M059J (cell line): ENCODE measurements at places on chromosomes 13 and 19.
A peak's percentile ranks its signal among the peaks of the same experiment; 100 is the strongest.

DNA sequence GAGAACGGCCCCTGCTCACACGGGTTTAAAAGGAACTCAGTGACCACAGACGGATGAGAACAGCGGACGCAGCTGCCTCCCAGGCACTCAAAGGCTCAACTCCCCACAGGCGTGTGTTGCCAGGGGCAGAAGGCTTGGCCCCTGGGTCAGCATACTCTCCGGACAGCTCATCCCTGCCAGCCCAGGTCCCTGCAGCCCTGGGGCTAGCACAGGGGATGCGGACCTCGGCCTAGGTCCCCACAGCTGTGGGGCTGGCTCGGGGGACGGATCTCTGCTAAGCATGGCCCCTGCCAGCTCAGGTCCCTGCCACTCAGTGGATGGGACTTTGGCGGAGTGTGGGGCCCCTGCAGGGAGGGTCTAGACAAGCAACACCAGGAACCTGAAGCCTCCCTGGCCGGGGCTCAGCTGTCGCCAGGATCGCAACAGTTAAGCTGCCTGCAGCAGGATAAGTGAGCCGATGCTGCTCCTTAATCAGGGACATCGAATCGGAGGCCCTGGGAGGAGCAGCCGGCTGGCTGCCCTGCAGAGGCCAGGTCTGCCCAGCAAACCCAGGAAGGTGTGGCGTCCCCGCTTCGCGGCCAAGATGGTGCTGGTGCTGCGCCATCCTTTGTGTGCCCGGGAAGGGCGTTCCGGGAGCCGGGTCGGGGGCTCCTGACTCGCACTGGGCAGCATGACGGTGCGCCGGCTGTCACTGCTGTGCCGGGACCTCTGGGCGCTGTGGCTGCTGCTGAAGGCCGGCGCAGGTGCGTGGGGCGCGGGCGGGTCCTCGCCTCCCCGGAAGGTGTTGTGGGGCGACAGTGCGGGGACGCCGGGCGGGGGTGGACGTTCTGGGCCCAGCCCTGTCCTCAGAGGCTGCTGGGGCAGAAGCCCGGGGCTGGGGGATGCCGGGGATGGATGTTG is 32.5 kb downstream of the MCF2L start:
- DNase-seq = peak; percentile 36

- DNase-seq = no peak
These were observed 2.8 kb downstream of the MAST1 start for GRCh38 chr19:12841094-12841493.

DNA sequence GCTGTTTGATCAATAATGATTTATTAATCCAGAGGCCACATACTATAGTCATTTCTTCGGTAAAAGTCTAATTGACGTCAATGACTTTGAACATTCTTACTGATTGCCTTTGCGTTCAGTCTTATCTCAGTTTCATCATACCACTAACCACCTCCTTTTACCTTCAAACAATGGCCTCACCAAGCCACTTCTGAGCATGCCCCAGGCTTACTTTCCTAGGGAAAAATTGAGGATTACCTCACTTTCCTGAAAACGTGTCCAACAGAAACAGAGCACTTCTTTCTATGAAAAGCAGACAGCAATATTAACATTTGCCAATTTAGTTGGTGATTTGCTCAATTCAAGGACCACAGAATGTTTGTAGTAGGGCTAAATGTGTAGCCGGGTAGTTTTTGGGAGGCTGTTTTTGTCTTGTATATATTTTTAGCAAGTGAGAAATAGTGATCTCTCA is 157.6 kb downstream of the KLF5 start:
- peak; percentile 55 for DNase-seq

DNA sequence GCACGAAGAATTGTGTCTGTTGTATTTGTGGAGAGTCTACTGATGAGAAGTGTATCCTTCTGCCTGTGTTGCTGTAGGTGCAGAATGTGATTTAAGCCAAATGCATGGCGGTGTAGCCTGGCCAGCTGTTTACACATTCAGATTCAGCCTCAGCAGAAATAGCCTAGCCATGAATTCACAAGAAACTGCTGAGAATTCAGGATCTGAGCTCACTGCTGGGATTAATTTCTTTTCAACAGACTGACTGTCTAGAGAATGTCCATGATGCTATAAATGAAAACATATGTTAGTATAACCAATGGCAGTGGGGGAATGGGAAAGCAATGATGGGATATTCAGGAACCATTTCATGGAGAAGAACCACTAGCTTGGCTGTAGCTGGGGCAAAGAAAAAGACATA is 77.4 kb upstream of the RNF113B start:
- no peak for DNase-seq

DNA sequence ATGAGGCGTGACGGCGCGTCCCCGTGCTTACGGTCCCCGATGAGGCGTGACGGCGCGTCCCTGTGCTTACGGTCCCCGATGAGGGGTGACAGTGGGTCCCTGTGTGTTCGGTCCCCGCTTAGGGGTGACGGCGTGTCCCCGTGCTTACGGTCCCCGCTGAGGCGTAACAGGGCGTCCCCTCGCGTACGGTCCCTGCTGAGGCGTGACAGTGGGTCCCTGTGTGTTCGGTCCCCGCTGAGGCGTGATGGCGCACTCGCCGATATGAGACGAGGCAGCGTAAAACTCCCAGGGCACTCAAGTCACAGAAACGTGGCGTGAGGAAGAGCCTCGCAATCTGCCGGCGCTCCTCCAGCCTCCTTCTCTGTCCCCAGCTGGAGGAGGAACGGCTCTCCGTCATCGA is 20.9 kb downstream of the CFAP97D2 start:
- no peak for DNase-seq

GRCh38 chr13:27334774-27335435 is 64.3 kb downstream of the RASL11A start:
- no peak for DNase-seq

- no peak for DNase-seq
These were observed 33.8 kb downstream of the DHRS12 start for GRCh38 chr13:51770160-51770559.

DNA sequence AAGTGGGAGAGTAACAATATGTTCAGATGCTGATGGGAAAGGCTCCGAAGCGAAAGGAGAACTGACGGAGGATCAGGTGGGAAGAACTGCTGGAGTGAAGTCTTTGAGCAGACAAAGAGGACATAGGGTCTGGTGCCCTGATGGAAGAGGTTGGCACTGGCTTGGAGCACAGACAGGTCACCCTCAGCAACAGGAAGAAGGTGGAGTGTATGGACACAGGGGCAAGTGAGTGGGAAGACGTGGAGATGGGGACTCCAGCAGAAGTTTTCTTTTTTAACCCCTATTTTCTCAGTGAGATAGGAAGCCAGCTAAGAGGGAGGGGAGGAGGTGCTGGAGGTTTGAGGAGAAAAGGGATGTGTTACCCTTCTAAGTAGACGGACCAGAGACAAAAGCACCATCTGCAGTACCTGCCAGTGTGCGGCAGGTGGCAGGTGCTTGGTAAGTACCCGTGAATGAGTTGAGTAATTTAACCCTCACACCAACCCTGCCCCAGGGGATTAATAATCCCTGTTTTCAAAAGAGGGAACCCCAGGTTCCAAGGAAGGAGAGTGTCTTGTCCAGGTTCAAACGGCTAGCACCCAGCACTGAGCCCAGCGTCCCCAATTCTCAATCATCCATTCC is 11.2 kb downstream of the HAS1 start:
- DNase-seq = peak; percentile 72

GRCh38 chr13:80039000-80039399 is 301.9 kb downstream of the SPRY2 start:
- DNase-seq = no peak

GRCh38 chr13:30464496-30465342 is 1.0 kb downstream of the HMGB1 start:
- DNase-seq = peak; percentile 68

DNA sequence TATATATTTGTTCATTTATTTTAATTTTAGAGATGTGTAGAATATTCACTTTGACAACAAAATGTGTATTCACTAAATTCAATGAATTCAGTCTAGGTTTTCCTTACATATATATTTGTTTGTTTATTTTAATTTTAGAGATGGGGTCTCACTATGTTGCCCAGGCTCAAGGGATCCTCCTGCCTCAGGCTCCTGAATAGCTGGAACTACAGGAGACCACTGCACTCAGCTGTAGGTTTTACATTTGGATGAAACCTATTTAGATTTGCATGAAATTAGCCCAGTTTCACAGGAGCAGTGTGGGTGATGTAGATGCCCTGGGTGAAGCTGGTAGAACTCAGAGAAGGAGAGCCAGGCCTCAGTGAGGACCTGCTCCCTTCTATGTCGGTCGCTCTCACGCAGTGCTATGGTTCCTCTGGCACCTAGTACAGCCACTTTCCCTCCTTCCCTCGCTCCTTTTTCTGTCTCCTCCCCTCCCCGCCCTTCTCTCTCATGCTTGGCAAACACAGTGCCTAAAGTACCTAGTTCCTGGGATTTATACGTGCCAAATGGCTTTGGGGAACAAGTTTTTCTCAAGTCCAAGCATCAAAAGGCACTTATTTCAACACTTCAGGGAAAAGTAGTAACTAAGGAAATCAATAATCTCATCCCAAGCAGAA is 14.7 kb upstream of the HMGB1 start:
- no peak for DNase-seq

GRCh38 chr13:72590091-72590740 is 137.2 kb downstream of the MZT1 start:
- DNase-seq = no peak

- peak; percentile 15 for DNase-seq
These were observed 24.6 kb downstream of the CYP4F22 start for GRCh38 chr19:15532779-15533521.

DNA sequence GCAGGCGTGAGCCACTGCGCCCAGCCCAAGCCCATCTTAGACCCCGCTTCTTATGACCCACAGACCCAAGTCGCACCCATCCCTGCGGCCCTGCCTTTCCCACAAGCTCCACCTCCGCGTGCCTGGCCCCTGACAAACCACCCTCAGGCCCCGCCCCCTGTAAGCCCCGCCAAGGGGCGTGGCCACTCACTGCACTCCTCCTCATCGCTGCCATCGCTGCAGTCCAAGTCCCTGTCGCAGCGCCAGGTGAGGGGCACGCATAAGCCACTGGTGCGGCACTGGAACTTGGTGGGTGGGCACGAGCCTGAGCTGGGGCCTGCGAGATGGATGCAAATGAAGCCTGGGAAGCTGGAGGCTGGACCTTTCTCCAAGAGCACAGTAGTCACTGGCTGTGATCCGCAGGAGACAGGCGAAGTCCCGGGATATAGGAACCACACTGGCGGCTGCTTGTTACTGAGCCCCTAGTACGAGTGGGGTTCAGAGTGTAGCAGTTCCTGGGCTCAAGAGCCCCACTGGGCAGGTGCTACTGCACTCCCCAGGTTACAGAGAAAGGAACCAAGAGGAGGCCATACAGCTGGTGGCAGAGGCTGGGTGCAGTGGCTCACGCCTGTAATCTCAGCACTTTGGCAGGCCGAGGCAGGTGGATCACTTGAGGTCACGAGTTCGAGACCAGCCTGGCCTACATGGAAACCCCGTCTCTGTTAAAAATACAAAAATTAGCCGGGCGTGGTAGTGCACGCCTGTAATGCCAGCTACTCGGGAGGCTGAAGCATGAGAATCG is 3.1 kb downstream of the CD320 start:
- DNase-seq = no peak

DNA sequence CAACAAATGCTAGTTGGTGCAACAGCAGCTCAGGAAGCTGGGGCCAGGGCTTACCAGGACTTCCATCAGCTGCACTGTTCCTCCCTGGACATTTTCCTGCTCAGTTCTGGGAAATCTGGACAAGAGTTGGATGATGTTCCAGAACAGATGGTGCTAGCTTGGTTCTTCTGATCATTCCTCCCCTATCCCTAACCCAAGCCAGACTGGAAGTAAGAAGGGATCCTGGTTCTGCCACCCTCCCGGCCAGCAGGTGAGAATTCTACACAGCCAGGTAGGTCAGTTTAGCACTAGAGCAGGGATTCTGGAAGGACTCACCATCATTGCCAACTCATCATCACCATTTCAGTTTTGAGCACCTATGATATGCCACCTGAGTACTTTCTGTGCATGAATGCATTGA is 30.2 kb downstream of the CACNA1A start:
- no peak for DNase-seq
